ENCODE measurements at places on chromosomes 2 and 18.

DNA sequence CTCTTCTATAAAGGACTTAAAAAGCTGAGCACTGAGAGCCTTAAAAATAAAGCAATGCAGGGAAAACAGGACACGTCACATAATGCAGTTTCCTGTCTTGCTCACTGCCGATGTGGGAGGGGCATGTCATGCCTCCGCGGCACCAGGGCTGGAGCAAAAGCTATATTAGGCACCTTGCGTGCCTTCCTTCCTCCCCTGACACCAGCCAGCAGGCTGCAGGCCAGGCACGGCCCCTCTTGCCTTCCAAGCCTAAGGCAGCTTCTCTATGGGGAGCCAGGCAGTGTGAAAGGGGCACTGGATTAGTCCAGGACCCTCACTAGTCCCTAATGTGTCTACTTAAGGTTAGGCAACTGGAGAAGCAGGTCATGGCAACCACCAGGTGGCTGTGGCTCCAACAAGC lies 26.3 kb downstream of the MRPL35 start:
- no peak for DNase-seq

GRCh38 chr2:203328760-203329540 lies 756 bp downstream of the ABI2 start:
- DNase-seq = no peak

GRCh38 chr2:217228732-217229131 lies 368.9 kb upstream of the TNP1 start:
- DNase-seq = no peak

DNA sequence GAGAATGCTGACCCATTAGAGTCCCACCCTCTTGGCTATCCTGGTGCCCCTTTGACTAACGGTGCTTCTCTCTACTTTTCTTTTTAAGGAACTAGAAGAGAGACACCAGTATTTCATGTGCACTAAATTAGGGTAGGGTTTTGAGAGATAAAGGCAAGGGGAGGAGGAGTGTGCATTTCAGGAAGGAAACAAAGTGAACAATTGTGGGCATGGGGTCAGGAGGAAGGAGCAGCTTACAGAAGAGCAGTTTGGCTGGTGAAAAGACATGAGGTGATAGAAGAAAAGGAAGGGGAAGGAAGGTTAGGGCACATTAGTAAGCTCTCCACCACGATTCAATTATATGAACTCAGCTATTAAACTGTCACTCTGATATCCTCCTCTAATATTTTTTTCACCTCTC lies 105.8 kb upstream of the CTAGE1 start:
- no peak for DNase-seq

GRCh38 chr2:197934261-197934933 lies 130.0 kb downstream of the PLCL1 start:
- no peak for DNase-seq

Measured in AG04449 (cell line).